ENCODE measurements at places on chromosomes 11 and 22.

GRCh38 chr11:75762885-75763284 lies 5.7 kb upstream of the DGAT2 start:
- no peak for DNase-seq

DNA sequence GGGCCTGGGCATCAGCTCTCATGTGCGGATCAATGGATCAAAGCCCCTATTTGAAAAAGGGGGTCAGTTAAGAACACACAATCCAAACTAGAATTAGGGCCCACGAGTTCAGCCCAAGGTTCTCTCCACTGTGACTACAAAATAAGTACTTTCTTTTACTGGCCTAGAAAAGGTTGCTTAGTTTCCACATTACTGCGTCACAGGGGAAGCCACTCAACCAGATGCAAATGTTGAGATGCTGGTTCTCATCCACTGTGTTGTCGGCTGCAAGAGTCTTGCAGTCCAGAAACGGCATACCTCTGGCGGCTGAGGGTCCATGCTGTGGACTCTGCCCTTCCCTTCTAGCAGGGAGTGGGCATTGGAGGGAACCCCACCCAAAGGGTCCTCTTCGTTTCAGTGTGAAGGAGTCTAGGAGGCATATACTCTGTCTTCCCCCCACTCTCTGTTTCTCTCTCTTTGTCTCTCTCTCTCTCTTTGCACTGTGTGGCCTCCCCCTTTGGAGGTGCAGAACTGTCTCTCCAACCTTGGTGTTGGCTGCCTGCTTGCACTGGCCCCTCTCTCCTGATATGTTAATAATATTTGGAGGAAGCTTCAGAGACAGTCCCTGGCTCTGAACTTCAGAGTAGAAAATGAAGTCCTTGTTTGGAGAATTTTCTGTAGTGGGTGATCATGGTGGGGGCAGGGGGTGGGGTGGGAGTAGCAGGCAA lies 99.0 kb upstream of the NNMT start:
- DNase-seq, result no peak

GRCh38 chr11:110468121-110468520 lies 38.4 kb downstream of the FDX1 start:
- DNase-seq, result no peak

- no peak for DNase-seq
Measured at GRCh38 chr22:19385221-19385906, 46.2 kb downstream of the HIRA start.

- no peak for DNase-seq
Measured at GRCh38 chr11:96215826-96216225, 127.2 kb downstream of the MAML2 start.

DNA sequence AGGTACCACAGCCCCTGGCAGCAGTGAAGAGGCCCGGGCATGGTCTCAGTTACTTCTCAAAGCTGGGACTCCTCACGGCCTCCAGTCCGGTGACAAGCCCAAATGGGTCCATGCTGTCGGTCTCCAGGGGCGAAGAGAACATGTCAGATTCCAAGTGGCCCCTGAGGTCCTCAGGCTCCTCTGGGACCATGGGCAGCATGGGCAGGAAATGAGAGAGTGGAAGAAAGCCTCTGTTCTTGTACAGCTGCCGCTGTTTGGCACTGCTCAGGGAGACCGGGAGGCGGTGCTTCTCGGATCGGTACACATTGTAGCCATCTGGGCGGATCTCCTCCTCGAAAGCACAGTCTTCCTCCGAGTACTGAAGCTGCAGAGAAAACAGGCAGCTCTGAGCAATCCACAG lies 4.6 kb downstream of the FGF19 start:
- no peak for DNase-seq

DNA sequence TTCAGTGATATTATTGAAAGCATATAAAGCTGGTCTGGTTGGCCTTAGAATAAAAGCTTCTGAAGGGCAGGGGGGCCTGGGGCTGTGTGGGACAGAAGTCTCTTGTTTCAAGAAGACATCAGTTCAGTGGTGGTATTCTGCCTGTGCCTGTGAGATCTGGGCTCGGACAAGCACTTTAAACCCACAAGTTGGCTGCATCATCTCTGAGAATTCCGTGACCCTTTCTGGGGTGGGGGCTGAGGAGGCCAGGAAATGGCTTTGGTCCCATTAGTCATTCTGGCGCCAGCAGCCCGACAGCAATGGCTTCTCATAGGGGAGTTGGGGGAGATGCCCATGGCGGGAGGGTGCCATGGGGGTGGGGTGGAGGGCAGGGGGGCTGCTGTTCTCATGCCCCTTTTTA lies 104.1 kb downstream of the PKNOX2 start:
- no peak for DNase-seq

DNA sequence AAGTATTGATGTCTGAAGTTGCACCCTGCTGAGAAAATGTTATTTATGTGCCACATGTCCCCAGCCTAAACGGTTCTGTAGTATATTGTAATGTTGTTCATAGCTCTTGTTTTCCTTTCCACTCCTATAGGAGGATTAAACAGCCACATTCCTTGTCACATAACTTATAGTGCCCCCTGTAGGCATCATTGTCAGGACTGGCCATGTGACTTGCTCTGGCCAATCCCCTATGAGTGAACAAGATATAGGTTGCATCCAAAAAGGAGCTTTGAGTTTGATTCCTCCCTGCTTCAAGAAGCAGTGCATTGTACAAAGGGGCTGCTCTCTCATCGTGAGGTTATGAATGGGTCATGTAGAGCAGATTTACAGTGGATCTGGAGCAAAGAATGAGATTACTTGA lies 717.6 kb upstream of the ANO5 start:
- no peak for DNase-seq

DNA sequence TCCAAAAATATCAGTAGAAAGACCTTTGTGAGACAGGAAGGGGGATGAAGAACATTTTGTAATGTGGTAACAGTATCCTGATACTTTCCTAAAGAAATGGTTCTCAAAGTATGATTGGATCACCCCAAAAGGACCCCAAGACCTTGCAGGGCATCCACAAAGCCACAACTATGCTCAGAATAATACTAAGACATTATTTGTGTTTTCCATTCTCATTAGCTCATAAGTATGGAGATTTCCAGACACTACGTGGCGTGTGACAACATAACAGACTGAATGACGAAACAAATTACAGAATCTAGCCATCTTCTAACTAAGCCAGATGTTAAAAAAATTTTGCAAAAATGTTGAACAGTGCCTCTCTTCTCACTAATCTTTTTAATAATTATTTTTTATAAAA lies 24.9 kb downstream of the CHEK2 start:
- DNase-seq, result no peak

DNA sequence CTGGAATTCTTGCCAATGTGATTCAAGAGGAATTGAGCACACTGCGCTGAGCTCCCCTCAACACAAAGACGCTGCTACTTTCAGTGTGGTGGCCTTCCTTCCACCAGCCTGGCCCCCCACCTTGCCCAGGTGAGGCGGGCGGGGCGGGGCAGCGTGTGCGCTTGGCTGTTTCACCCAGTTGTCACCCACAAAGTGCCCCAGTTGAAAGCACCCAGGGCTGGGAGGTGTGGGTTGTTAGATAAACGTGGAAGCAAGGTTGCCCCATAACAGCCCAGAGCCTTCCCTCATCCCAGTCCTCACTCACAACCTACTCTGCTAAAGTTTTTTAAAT lies 43.1 kb downstream of the CACNG2 start:
- DNase-seq, result no peak

DNA sequence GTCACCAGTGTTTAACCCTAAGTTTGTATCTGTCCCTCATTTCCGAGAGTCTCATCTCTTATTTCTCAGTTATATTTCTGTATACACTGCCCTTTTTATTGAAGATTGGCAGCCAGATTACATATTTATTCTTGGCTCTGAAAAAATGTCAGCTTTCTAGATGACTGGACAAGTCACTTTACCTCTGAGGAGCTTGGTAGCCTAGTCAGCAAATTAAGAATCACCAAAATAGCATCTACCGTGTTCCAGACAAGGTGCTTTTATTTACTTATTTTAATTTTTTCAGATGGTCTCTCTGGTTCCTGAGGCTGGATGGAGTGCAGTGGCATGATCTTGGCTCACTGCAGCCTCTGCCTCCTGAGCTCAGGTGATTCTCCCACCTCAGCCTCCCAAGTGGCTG lies 5.6 kb upstream of the RBM4 start:
- DNase-seq, result no peak

- DNase-seq, result no peak
Measured at GRCh38 chr22:27629908-27630673, 171.5 kb downstream of the MN1 start.

GRCh38 chr22:48517039-48518030 lies 1310.3 kb downstream of the BRD1 start:
- no peak for DNase-seq

Measured in cortex of kidney (tissue), 1 donor.